CD4-positive, CD25-positive, alpha-beta regulatory T cell (primary cell): ENCODE measurements at places on chromosomes 5 and 9.

- DNase-seq, result no peak
These were observed 59.0 kb upstream of the RARS1 start for GRCh38 chr5:168427224-168427623.

DNA sequence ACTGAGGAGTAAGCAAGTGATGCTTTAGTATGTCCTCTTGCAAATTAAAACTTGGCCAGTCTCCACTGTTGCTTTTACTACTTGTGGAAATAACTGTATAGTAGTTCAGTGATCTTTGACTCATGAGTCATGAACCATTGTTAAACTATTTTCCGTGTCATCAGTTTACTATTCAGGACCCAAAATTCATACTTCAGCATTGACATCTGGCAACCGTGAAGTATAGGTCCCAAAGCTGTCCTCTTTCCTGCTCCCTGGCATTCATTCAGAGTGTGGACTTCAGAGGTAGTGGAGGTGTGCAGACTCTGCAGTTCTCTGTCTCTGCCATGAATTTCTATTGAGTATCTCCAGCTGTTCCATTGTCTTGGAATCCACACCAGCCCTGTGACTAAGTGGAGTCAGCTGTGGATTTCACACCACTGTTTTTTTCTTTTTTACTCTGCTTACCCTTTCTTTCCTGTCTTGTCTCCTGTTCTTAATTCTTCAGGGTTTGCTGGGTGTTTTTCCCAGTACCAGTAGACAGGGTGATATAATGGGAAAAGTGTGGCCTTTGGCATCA lies 7.5 kb downstream of the TDRD7 start:
- no peak for DNase-seq

- no peak for DNase-seq
These were observed 104.6 kb downstream of the MVB12B start for GRCh38 chr9:126431077-126431742.

DNA sequence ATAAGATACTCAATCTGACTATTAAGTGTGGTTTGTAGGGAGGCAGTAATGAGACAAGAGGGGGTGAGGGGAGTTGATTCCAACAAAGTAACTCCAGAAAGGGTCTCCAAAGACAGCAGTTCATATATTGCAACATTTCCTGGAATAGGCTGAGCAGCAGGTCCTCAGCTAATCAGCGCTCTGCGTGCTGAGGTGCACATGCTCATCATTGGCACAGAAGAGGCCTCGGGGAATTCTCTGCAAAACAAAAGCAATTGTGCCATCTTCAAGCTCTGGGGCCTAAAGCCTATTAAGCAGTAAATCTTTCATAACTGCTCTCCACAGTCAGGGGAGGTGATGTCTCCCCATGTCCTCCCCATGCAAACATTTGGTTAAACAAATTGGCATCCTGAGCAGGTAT lies 357.3 kb downstream of the SPOCK1 start:
- no peak for DNase-seq

GRCh38 chr5:21024966-21025365 lies 1037.0 kb upstream of the CDH18 start:
- no peak for DNase-seq

- DNase-seq, result no peak
These were observed 2.1 kb upstream of the MYMK start for GRCh38 chr9:133526721-133527321.

- no peak for DNase-seq
These were observed 42.5 kb upstream of the ALDH1A1 start for GRCh38 chr9:72995131-72996024.

DNA sequence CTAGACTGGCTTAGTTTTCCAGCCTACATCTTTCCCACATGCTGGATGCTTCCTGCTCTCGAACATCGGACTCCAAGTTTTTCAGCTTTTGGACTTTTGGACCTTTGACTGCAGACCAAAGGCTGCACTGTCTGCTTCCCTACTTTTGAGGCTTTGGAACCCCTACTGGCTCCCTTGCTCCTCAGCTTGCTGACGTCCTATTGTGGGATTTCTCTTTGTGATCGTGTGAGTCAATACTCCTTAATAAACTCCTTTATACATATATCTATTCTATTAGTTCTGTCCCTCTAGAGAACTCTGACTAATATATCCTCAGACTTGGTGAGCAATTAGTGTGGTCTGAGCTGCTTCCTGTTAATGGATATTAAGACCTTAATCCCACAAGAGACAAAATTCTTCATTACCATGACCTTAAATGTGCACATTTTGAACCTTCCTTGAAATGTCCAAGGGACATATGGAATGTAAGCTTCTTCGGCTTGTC lies 752.9 kb downstream of the CDH18 start:
- no peak for DNase-seq
